ENCODE measurements at places on chromosomes 4 and X. TPM values are rescaled to one million over a fixed set of nuclear protein-coding genes. Genes with fewer than 3 reads are reported as not detected.
A peak's percentile ranks its signal among the peaks of the same experiment; 100 is the strongest.

The SAT1 gene
- polyA plus RNA-seq, result 92.8 TPM

The FGG gene
- not detected for polyA plus RNA-seq

The PTPN13 gene
- polyA plus RNA-seq, result 5.7 TPM

The FGF5 gene
- polyA plus RNA-seq, result 77.7 TPM

The TMEM192 gene
- polyA plus RNA-seq, result 7.7 TPM

- no peaks in the 10 kb centered on the region for H3K27me3 ChIP-seq
- no peak overlapping the region for H3K27ac ChIP-seq
- no peaks in the 10 kb centered on the region for H3K36me3 ChIP-seq
- H3K4me3 ChIP-seq, result no peak overlapping the region
These were observed 47.2 kb downstream of the UGT2B11 start for GRCh38 chr4:69167300-69167699.

- no peaks in the 10 kb centered on the region for H3K27me3 ChIP-seq
- no peak overlapping the region for H3K4me3 ChIP-seq
- H3K36me3 ChIP-seq, result no peaks in the 10 kb centered on the region
- no peaks in the 10 kb centered on the region for H3K4me1 ChIP-seq
These were observed 245.2 kb downstream of the THOC2 start for GRCh38 chrX:123487669-123488068.

- DNase-seq, result no peak
- H3K36me3 ChIP-seq, result peaks cover 6% of the 10 kb centered on the region
- no peaks in the 10 kb centered on the region for H3K4me1 ChIP-seq
- H3K27me3 ChIP-seq, result no peaks in the 10 kb centered on the region
- no peak overlapping the region for H3K4me3 ChIP-seq
These were observed 19.6 kb downstream of the VBP1 start for GRCh38 chrX:155235891-155236290.

- DNase-seq, result no peak
- H3K27me3 ChIP-seq, result no peaks in the 10 kb centered on the region
- no peaks in the 10 kb centered on the region for H3K4me1 ChIP-seq
- H3K4me3 ChIP-seq, result no peak overlapping the region
- H3K36me3 ChIP-seq, result no peaks in the 10 kb centered on the region
These were observed 17.2 kb downstream of the SLC39A8 start for GRCh38 chr4:102328045-102328444.

DNA sequence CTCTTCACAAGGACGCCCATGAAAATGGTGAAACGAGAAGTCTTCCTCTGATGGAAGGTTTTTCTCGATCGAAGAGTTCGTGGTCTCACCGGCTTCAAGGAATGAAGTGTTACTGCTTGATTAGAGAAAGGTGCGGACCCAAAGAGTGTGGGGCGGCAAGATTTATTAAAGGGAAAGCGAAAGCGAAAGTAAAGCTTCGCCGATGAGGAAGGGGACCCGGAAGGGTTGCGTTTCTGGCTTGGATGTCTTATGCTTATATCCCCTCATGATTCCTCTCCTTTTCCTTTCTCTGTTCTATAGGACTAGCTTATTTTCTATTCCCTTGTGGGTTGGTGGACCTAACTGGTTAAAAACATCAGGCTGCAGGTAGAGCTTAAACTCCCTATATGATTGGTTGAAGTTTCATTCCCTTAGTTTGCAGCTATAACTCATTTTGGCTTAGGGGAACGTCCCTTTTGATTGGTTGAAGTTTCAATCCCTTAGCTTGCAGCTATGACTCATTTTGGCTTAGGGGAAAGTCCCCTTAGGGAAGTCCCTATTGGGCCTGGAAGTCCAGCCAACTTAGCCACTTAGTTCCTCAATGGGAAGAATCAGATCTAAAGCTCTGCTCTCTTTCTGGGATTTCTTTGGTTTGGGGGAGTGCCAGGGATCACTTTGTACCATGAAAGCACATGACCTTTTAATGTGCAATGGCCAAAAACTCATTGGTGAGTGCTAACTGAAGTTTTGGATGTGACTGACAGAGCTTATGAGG is 1025.0 kb upstream of the PCDH10 start:
- H3K27ac ChIP-seq, result no peak overlapping the region
- no peak overlapping the region for H3K4me3 ChIP-seq
- H3K4me1 ChIP-seq, result no peaks in the 10 kb centered on the region
- H3K36me3 ChIP-seq, result no peaks in the 10 kb centered on the region
- DNase-seq, result peak; percentile 55
- no peaks in the 10 kb centered on the region for H3K27me3 ChIP-seq

DNA sequence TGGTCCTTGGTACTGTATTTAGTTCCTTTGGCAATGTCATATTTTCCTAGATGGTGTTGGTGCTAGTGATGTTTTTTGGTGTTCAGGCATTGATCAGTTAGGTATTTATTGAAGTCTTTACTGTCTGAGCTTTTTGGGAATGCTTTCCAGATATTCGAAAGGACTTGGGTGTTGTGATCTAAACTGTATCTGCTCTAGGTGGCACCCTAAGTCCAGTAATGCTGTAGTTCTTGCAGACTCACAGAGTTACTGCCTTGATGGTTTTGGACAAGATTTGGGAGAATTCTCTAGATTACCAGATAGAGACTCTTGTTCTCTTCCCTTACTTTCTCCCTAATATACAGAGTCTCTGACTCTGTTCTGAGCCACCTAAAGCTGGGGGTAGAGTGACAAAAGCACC is 513.6 kb upstream of the PITX2 start:
- H3K27ac ChIP-seq, result no peak overlapping the region
- DNase-seq, result peak; percentile 59
- H3K4me1 ChIP-seq, result no peaks in the 10 kb centered on the region

GRCh38 chrX:77788050-77788449 is 2.0 kb upstream of the ATRX start:
- H3K27me3 ChIP-seq, result no peaks in the 10 kb centered on the region
- peak; percentile 14 for DNase-seq
- no peak overlapping the region for H3K4me3 ChIP-seq
- H3K36me3 ChIP-seq, result no peaks in the 10 kb centered on the region
- no peaks in the 10 kb centered on the region for H3K4me1 ChIP-seq
- H3K27ac ChIP-seq, result no peak overlapping the region

DNA sequence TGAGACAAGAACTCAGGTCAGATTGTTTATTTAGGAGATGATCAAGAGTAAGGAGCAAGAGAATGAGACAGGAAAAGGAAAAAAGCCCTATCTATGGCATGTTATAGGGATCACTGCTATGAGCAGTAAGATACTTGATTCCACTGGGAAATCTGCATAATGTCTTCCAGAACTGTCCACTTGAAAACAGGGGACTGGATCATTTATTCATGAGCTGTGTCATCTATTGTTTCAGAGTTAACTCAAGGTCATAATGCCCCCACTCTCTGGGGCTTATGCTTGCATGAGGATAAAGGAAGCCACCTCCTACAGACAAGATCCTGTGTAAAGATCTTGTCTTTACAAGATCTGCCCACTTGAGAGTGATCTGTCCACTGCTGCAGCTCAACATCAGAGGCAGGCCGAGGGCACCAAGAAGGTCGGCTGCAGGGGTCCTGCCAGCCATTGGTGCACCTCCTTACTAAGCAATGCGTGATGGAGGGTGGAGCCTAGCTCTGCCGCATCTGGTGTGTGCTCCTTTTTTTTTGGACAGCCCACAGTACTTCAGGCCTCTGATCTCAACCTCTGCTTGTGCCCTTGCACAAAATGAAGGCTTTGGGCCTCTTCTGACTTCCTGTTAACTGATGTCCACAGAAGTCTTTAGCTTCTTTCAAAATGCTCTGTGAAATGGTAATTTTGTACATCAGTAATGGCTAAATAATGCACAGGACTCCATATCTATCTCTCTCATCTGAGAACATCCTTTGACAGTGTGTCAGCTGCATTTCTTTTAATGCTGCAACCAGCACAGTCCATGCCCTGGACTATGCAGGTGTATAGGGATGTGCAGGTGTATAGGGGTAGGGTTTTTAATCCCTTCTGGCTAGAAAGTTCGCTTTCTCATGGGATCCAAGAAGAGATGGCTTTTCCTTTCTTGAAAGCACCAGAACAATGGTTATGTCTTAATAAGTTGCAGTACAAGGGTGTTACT is 95.9 kb upstream of the TRPC3 start:
- no peak overlapping the region for H3K4me3 ChIP-seq
- no peak for DNase-seq
- H3K27ac ChIP-seq, result no peak overlapping the region
- H3K36me3 ChIP-seq, result no peaks in the 10 kb centered on the region
- H3K27me3 ChIP-seq, result no peaks in the 10 kb centered on the region

DNA sequence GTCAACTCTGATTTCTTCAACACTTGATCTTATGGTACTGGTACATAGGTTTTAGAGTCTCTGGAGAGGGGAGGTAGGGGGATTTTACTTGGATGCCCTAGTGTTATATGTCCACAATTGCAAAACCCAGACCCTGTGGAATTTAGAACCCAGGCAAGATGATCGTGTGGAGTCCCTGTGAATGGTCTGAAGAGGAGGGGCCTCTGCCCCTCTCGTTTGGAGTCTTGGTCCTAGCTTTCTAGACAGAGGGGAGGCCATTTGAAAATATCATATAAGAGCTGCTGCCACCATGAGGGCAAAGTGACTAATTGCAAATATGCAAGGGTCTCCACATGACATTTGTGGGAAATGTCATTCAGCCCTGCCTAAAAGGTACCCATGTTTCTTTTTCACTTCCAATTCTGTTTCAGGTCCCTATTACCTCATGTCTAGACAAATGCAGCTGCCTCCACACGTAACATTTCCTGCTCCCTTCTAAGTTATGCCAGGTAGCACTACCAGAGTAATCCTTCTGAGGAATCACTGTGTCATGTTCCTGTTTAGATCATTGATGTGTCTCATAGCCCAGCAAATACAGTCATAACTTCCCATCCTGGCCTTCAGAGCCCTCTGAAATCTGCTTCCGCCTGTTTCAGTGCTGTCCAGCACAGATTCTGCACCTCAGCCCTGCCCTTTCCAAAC is 126.8 kb downstream of the KLHL8 start:
- H3K36me3 ChIP-seq, result no peaks in the 10 kb centered on the region
- H3K4me1 ChIP-seq, result peaks cover 2% of the 10 kb centered on the region
- no peaks in the 10 kb centered on the region for H3K27me3 ChIP-seq
- no peak overlapping the region for H3K4me3 ChIP-seq

DNA sequence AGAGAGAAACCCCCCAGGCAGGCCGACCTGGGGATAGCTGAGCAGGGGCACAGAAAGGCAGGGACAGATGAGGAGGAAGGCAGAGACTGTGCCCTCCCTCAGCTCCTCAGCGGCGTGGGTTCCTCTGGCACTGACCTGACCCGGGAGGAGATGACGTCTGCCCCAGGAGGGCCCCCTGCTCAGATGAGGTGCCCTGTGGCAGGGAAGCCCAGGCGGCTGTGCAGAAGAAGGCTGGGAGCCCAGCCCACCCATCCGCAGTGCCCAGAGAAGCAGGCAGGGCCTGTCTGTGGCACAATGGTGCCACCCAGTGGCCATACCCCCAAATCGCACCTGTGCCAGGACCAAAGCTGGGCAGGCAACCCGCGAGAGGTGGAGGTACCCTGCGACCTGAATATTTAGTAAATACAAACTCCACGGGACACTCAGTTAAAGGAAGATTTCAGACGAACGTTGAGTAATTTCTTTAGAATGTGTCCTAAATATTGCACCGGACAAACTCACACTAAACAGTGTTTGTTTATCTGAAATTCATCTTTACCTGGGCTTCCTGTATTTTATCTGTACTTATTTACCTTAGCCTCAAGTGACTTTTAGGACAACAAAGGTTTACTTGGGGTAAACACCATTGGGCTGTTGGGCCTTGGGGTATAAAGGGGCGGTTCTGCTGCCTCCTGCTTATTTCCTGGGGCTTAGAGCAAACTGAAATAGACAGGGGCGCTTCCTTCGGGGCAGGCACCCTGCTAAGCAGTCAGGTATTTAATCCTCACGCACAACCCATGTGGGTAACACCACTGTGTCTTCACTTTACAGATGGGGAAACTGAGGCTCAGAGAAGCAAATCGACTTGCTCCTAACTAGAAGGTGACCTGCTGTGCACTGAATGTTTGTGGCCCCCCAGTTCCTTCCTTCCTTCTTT is 46.5 kb upstream of the HMX1 start:
- H3K27ac ChIP-seq, result no peak overlapping the region
- H3K27me3 ChIP-seq, result no peaks in the 10 kb centered on the region
- H3K36me3 ChIP-seq, result no peaks in the 10 kb centered on the region
- no peaks in the 10 kb centered on the region for H3K4me1 ChIP-seq
- no peak overlapping the region for H3K4me3 ChIP-seq
- DNase-seq, result peak; percentile 19

- H3K36me3 ChIP-seq, result no peaks in the 10 kb centered on the region
- no peaks in the 10 kb centered on the region for H3K27me3 ChIP-seq
- DNase-seq, result peak; percentile 34
- no peaks in the 10 kb centered on the region for H3K4me1 ChIP-seq
- no peak overlapping the region for H3K27ac ChIP-seq
- no peak overlapping the region for H3K4me3 ChIP-seq
These were observed 7.6 kb downstream of the CLCN5 start for GRCh38 chrX:49930039-49930438.
